Gastroesophageal sphincter (tissue), 4 donors: ENCODE measurements at places on chromosomes 1 and 21. TPM values are rescaled to one million over a fixed set of nuclear protein-coding genes. Genes with fewer than 3 reads are reported as not detected.

Gene HES2
- total RNA-seq = 7.3 TPM

Gene KIF14
- 0.13 TPM for total RNA-seq

Gene AMPD2
- 38.0 TPM for total RNA-seq

Gene EYA3
- total RNA-seq = 9.7 TPM

Gene MXRA8
- total RNA-seq = 69.8 TPM

Gene GNL2
- total RNA-seq = 32.7 TPM
